HepG2 (cell line): ENCODE measurements at places on chromosomes 3 and 15.

DNA sequence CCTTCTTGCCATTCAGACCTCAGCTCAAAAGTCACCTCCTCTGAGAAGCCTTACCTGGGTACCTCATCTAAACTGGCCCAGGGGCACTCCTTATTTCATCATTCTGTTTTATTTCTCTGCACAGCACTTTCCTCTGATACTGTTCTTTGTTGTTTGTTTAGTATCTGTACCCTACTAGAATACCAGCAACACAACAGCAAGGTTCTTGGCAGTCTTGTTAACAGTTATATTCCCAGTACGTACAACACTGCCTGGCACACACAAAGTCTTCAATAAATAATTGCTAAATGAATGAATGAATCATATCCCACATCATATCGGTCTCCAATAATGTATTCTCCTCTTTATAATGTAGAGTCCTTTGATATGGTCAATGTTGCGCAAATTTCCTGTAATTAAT lies 188.1 kb downstream of the FOXP1 start:
- DNase-seq: no peak

GRCh38 chr3:31927811-31928210 lies 53.3 kb downstream of the OSBPL10 start:
- DNase-seq: no peak

DNA sequence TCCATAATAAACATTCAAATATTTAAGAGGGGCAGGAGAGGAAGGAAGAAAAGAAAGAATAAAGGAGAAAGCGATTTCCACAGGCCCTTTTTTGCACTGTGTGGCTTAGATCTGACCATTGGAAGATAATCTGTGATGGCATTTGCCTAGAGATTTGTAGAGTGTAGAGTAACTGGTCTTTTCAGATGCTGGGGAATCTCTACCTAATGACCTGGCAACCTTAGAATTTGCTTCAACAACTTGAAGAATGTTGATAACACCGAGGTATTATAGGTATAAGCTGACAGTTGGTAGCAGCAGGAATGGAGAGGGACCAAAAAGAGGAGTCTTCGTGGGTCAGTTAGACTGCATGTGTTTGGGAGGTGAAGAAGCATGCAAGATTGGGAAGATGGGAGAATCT lies 20.9 kb upstream of the AVEN start:
- DNase-seq: no peak

DNA sequence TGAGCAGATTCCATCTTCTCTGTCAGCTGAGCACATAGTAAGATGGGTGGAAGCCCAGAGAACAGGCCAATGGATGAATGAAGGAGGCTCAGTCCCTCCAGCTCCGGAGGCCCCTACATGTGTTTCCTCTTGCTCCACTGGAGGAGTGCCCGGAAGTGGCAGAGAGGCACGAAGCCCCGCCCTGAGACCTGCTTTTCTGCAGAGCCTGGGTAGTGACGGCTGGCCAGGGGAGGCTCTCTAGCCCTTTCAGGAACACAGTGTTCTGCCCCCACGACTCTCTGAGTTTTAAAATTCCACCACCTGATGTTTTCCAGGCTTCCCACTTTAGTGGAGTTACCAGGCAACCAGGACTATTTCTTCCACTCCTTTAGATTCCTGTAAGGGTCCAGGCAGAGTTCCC lies 149.4 kb upstream of the SLC6A11 start:
- no peak for DNase-seq
